ENCODE measurements at places on chromosomes 7 and 10.

DNA sequence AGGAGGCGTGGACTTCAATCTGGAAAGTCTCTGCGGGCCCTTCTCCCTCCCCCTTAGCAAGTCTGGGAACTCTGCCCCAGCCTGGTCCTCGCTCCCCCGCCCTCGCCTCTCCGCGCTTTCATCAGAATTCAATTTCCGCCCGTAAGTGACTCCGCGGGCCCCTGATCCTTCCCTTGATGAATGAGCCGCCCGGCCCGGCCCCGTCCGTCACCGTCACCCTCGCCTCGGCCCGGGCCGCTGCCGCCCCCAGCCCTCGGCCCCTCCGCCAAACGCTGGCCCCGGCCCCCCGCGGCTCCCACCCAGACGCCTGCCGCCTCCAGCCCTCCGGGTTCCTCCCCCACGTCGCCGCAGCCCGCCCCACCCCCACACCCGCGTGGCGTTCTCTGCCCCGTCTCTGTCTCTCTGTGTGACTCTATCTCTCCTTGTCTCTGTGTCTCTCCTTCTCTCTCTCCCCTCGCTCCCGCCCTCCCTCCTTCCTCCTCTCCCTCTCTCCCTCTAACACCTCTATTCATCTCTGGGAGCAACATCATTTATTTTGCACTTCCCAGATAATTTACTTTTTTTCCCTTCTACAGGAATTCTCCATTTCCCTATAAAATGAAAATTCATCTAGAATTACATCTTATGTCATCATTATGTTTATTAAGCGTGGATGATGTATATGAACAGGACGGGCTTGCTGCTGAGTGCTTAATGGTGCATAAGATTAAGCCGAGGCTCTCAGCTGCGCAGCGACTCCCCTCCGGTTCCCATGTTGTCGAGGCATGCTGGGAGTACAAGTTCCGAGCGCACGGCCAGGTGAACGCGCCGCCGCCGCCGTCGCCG is 91.2 kb upstream of the PAX2 start:
- no peak for DNase-seq

- DNase-seq, result no peak
Measured at GRCh38 chr10:130207205-130207604, 71.0 kb downstream of the GLRX3 start.

DNA sequence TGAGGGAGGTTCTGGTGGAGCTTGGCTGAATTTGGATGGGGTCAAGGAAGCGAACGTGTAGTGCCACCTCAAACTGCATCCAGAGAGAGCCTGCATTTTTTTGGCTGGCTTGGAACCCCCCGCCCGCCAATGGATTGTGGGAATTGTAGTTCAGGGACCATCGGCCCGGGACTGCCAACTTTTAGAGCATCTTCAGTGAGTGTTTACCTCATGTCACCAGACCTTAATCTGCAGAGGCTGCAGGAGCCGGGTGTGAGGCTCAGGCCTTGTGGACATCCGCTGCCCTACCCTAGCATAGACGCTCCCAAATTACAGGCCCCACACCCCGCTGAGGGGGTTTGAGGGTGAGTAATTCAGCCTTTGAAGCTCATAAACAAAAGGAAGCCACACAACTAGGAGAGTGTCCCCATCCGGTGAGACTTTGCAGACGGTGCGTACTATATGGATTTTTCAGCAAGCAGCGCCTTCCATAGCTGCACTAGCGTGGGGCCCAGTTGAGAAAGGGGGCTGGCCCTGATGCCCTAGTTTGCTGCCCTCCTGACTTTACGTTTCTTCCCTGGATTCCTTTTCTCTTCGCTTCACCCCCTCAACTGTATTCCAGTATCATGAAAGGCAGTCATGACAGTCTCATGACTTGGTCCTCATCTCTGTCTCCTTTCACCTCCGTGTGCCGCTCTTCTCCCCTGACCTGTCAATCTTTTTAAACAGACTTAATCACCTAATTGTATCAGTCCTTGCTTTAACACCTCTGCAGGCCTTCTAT is 717 bp downstream of the CNPY4 start:
- peak; percentile 16 for DNase-seq

- DNase-seq, result no peak
Measured at GRCh38 chr10:14671386-14671831, 103.3 kb downstream of the FAM107B start.

GRCh38 chr7:112080441-112080840 is 125.8 kb downstream of the DOCK4 start:
- peak; percentile 98 for DNase-seq
